ENCODE measurements at places on chromosomes 7 and 10.

DNA sequence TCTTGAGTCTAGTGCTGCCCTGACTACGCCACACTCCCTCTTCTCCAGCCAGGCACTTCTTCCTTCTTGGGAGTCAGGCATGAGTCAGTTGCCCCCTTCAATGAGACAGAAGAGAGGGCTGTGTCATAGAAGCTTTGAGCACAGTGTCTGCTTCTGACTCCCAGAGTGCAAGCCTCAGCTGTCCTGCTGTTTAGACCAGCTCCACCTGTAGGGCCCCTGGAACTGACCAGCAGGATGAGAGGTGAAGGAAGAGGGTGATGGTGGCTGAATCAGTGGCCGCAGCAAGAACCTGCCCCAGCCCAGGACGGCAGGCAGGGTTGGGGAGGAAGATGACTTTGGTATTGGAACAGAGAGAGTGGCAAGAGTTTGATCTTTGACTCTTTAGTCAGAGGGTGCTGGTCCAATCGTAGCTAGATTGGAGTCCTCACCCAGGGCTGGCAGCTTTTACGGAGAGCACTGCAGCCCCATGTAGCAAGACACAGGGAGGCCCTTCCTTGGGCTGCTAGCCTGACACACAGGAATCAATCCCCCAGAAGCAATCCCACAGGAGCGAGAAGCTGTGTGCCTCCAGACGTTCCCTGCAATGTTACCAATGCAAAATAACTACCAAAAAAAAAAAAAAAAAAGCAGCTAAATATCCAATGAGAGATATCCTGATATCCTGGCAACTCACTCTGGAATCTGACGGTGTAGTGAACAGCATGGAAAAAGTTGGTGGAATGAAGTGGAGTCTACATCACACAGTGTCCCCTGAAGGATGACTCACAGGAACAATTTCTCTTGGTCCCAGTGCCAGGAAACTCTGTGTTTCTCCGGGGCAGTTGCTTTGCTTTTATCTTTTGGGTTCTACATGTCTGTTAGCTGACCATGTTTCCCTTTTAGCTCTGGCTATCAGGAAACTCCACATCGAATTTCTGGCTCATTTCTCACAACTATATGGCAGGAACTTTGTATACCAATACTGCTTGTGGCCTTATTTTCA lies 6.9 kb downstream of the C10orf62 start:
- H3K36me3 ChIP-seq, result no peaks in the 10 kb centered on the region
- DNase-seq, result no peak
- no peak overlapping the region for H3K4me3 ChIP-seq
- peaks cover 4% of the 10 kb centered on the region for H3K27me3 ChIP-seq
- H3K27ac ChIP-seq, result no peak overlapping the region

- peaks cover 11% of the 10 kb centered on the region for H3K4me1 ChIP-seq
- peaks cover 9% of the 10 kb centered on the region for H3K36me3 ChIP-seq
- H3K27me3 ChIP-seq, result no peaks in the 10 kb centered on the region
- no peak overlapping the region for H3K4me3 ChIP-seq
- DNase-seq, result no peak
These were observed 16.7 kb downstream of the POT1 start for GRCh38 chr7:124912972-124913371.

DNA sequence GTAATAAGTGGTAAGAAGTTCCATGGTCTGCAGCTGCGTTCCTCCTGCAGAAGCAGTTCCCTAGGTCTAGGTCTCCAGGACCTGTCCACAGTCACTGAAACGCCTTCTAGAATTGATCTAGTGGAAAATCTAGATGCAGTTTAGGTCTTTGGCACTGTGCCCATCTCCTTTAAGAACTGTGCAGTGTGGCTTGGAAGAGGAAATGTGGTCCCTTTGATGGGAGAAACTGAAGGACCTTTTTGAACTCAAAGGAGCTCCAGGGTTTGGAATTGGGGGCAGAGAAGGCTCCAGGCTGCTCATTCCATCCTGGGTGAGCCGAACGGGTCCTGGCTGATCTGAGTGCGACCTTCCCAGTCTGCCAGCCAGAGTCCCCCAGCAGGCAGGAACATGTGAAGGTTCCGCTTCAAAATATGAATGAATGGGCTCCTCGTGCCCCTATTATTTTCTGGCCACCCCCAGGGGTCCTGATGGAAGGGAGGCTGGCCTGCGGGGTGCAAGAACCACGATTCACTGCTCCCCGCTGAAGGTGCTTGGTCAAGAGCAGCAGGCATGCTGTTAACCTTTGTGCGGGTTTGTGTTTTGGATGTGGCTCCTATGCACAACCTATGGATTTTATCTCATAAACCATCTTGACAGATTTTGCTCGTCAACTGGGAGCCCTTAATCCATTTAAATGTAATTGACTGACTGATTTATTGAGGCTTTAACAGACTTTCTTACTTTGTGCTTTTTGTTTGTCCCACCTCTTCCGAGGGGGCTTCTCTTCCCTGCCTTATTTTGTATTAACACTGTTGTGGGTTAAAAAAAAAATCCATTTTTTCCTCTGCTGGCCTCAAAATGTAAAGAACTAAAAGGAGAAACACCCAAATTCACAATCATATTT lies 36.7 kb downstream of the ZNF467 start:
- no peak overlapping the region for H3K27ac ChIP-seq
- H3K27me3 ChIP-seq, result peaks cover 19% of the 10 kb centered on the region
- peaks cover 1% of the 10 kb centered on the region for H3K4me1 ChIP-seq
- no peak overlapping the region for H3K4me3 ChIP-seq
- DNase-seq, result no peak
- no peaks in the 10 kb centered on the region for H3K36me3 ChIP-seq

DNA sequence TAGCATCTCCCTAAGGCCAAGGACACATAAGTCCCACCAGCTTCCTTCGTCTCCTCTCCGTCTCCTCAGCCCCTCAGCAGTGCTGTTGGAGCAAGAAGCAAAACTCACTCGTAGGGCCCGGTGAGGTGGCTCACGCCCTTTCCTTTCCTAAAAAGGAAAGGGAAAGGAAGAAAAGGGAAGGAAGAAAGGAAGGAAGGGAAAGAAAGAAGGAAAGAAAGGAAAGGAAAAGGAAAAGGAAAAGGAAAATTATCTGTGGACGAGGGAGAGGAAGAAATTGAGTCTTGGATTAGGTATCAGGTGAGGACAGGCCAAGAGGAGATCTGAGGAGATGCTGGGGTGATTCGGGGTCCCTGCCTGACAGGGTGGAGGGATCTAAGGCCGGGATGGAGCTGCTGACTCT lies 3.1 kb upstream of the ZNF316 start:
- H3K4me1 ChIP-seq, result peaks cover 13% of the 10 kb centered on the region
- H3K27ac ChIP-seq, result no peak overlapping the region
- DNase-seq, result no peak
- H3K4me3 ChIP-seq, result no peak overlapping the region

DNA sequence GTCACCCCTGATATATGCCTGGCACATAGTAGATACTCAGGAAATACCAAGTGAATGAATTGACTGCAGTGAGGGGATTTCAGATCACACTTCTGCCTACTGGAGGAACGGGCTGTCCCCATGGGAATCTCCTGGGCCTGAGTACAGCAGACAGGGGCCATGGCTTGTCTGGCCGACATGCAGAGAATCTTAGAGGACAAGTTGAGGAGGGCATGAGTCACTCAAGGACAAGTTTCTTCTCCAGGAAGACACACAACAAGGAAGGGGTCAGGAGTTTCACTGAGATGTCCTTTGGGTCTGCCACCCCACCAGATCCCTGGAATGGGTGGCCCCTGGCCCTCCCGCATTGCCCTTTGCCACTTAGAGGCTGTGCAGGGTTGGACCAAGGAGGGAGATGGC lies 20.7 kb downstream of the PLPP4 start:
- no peaks in the 10 kb centered on the region for H3K4me1 ChIP-seq
- H3K27ac ChIP-seq, result no peak overlapping the region
- H3K27me3 ChIP-seq, result no peaks in the 10 kb centered on the region
- no peaks in the 10 kb centered on the region for H3K36me3 ChIP-seq

DNA sequence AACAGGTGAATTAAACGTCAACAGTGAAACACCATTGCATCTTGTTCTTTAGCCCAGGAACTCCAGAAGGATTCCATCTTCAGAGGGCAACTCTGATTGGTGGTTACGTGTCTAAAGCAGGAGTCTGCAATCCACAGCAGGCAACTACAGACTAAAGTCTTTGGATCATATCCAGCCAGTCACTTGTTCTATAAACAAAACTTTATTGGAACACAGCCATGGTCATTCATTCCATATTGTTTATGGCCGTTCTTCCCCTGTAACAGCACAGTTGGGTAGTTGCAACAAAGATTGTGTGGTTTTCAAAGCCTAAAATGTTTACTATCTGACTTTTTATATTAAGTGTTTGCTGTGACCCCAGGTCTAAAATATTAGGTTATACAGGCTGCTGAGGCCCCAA lies 94.7 kb upstream of the IMMP2L start:
- H3K4me1 ChIP-seq, result no peaks in the 10 kb centered on the region
- no peaks in the 10 kb centered on the region for H3K27me3 ChIP-seq
- no peak overlapping the region for H3K4me3 ChIP-seq
- DNase-seq, result no peak
- H3K36me3 ChIP-seq, result no peaks in the 10 kb centered on the region

DNA sequence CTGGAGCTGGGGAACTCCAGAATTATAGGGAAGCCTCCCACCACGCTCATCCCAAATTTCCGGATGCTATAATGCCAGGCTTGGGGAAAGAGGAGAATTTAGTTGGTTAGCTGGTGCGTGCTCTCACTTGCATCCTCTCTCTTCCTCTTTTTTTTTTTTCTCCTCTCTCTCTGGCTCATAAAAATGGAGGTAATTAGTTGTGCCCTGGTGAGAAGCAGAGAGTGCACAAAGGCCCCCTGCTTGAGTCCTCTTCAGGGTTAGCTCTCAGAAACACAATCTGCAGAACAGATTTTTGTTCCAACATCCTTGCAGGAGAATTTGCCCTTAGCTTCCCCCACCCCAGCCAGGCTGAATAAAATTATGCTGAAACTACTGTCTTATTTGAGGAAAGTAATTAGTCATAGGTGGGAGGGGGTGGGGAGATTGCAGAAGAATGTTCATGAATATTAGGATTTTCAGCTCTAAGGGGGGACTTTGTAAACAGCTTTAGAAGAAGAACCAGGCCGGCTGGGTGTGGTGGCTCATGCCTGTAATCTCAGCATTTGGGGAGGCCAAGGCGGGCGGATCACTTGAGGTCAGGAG lies 7.6 kb downstream of the SERPINE1 start:
- H3K36me3 ChIP-seq, result peaks cover 2% of the 10 kb centered on the region
- DNase-seq, result no peak
- no peak overlapping the region for H3K27ac ChIP-seq
- no peak overlapping the region for H3K4me3 ChIP-seq
- H3K4me1 ChIP-seq, result peaks cover 42% of the 10 kb centered on the region

GRCh38 chr7:82534684-82535083 lies 91.1 kb upstream of the CACNA2D1 start:
- no peak for DNase-seq
- H3K4me3 ChIP-seq, result no peak overlapping the region
- H3K4me1 ChIP-seq, result no peaks in the 10 kb centered on the region
- no peaks in the 10 kb centered on the region for H3K27me3 ChIP-seq
- H3K36me3 ChIP-seq, result no peaks in the 10 kb centered on the region
- H3K27ac ChIP-seq, result no peak overlapping the region

GRCh38 chr7:157974678-157975230 lies 612.9 kb downstream of the PTPRN2 start:
- H3K4me1 ChIP-seq, result no peaks in the 10 kb centered on the region
- no peak overlapping the region for H3K27ac ChIP-seq
- H3K36me3 ChIP-seq, result peaks cover 2% of the 10 kb centered on the region
- H3K4me3 ChIP-seq, result no peak overlapping the region

- no peak overlapping the region for H3K4me3 ChIP-seq
- H3K36me3 ChIP-seq, result peaks cover 2% of the 10 kb centered on the region
- H3K4me1 ChIP-seq, result no peaks in the 10 kb centered on the region
- DNase-seq, result no peak
- H3K27me3 ChIP-seq, result peaks cover 14% of the 10 kb centered on the region
These were observed 516.4 kb downstream of the RPS24 start for GRCh38 chr10:78550090-78550489.

GRCh38 chr7:90613088-90613498 lies 17.0 kb downstream of the CDK14 start:
- DNase-seq, result no peak
- no peaks in the 10 kb centered on the region for H3K36me3 ChIP-seq
- H3K27ac ChIP-seq, result peak overlapping the region; percentile 69
- H3K4me1 ChIP-seq, result peaks cover 17% of the 10 kb centered on the region

DNA sequence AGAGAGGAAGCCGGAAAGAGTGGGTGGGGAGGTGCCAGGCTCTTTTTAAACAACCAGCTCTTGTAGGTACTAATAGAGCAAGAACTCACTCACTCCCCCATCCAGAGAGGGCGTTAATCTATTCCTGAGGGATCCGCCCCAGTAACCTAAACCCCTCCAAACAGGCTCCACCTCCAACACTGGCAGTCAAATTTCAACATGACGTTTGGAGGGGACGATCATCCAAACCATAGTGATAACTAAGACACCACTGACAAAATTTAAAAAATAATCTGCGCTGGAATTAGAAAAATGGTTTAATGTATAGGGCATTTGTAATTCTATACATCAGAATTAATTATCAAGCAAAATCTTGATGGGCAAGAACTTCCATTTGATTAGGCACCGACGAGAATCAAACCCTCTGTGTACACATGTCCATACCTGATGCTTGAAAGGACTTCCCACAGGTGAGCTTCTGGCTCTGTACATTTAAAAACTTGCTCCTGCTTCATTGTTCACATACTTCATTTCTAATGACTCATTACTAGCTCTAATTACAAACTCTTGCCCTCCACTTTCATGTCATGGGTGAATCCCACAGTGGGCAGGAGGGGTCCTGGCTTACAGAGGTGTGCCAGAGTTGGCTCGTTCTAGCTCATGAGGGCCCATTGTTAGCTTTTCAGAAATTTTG lies 20.6 kb upstream of the KDM7A start:
- H3K27me3 ChIP-seq, result peaks cover 2% of the 10 kb centered on the region
- H3K36me3 ChIP-seq, result peaks cover 13% of the 10 kb centered on the region
- no peak overlapping the region for H3K4me3 ChIP-seq
- H3K4me1 ChIP-seq, result peaks cover 19% of the 10 kb centered on the region

- no peaks in the 10 kb centered on the region for H3K27me3 ChIP-seq
- no peak for DNase-seq
- H3K4me1 ChIP-seq, result peaks cover 7% of the 10 kb centered on the region
- H3K36me3 ChIP-seq, result peaks cover 19% of the 10 kb centered on the region
- H3K27ac ChIP-seq, result no peak overlapping the region
These were observed 200.9 kb upstream of the AOAH start for GRCh38 chr7:36925207-36925606.

GRCh38 chr10:90790422-90790821 lies 67.4 kb downstream of the HTR7 start:
- H3K4me3 ChIP-seq, result no peak overlapping the region
- DNase-seq, result no peak
- peaks cover 16% of the 10 kb centered on the region for H3K27me3 ChIP-seq
- no peak overlapping the region for H3K27ac ChIP-seq
- H3K36me3 ChIP-seq, result no peaks in the 10 kb centered on the region
- H3K4me1 ChIP-seq, result peaks cover 7% of the 10 kb centered on the region

- DNase-seq, result no peak
- no peak overlapping the region for H3K27ac ChIP-seq
- no peaks in the 10 kb centered on the region for H3K36me3 ChIP-seq
These were observed 16.0 kb downstream of the BMPER start for GRCh38 chr7:33921216-33921938.

DNA sequence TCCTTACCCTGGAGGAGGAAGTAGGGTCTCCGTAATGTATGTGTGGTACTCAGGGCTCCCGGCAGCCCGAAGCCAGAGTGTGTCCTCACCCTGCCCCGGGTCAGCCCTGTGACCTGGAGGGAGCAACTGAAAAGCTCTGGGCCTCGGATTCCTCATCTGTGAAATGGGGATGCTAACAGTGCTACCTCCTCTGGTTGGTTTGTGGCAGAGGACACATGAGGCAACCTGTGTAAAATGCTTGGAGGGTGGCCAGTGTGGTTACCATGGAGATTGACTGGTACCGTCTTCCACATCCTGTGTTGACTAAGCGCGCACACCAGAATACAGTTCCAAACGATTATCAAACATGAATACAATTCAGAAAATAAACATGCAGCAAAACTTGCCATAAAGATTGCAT lies 163.8 kb upstream of the KLF6 start:
- DNase-seq, result peak; percentile 66
- peaks cover 50% of the 10 kb centered on the region for H3K4me1 ChIP-seq
- H3K27ac ChIP-seq, result peak overlapping the region; percentile 55
- no peaks in the 10 kb centered on the region for H3K27me3 ChIP-seq

Data from activated T-helper 1 cell treated with anti-CD3 and anti-CD28 coated beads, Interleukin-12 subunit alpha, Interleukin-12 subunit beta, Interleukin-2, Interleukin-4 antibody, amounts not matched to agents 30 ng/mL and 10 ng/mL and 1 ng/mL, durations not matched to agents 14 hours and 24 hours and 36 hours (primary cell).